Thyroid gland (tissue), 4 donors: ENCODE measurements at places on chromosomes 4 and X. TPM values are rescaled to one million over a fixed set of nuclear protein-coding genes. Genes with fewer than 3 reads are reported as not detected.

The TCEAL7 gene
- total RNA-seq, result 5.5 TPM

The ASB11 gene
- total RNA-seq, result 0.20 TPM

GRCh38 chrX:30483996-30484395 is 93.6 kb downstream of the TASL start:
- H3K36me3 ChIP-seq, result no peaks in the 10 kb centered on the region
- no peaks in the 10 kb centered on the region for H3K4me1 ChIP-seq
- no peak overlapping the region for H3K4me3 ChIP-seq
- H3K27ac ChIP-seq, result peak overlapping the region; percentile 41
- H3K27me3 ChIP-seq, result no peaks in the 10 kb centered on the region
- no peak for DNase-seq

GRCh38 chrX:49756692-49757091 is 60.9 kb upstream of the PAGE1 start:
- H3K36me3 ChIP-seq, result no peaks in the 10 kb centered on the region
- no peaks in the 10 kb centered on the region for H3K27me3 ChIP-seq

DNA sequence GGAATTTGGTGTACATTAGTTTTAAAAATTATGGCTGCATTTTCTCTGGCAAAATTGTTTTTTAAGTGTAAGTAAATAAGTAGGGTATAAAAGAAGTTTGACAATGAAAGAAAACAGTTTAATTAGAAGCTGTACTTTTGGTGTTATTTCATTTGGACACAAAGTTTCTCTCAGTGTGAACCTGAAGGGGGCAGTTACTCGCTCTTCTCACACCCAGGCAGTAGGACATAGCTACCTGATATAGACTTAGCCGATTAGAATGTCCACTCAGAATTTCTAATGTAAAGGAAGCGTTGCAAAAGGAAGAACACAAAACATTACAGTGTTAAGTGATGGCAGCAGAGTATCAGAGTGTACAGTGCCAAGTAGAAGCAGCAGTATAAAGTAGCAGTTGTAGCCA is 311.9 kb upstream of the TECRL start:
- H3K36me3 ChIP-seq, result no peaks in the 10 kb centered on the region
- no peak for DNase-seq
- no peak overlapping the region for H3K4me3 ChIP-seq
- no peaks in the 10 kb centered on the region for H3K4me1 ChIP-seq

- H3K36me3 ChIP-seq, result no peaks in the 10 kb centered on the region
- no peak overlapping the region for H3K4me3 ChIP-seq
- H3K27ac ChIP-seq, result no peak overlapping the region
- DNase-seq, result no peak
- H3K27me3 ChIP-seq, result no peaks in the 10 kb centered on the region
These were observed 250.9 kb downstream of the TENM3 start for GRCh38 chr4:182494103-182494502.

DNA sequence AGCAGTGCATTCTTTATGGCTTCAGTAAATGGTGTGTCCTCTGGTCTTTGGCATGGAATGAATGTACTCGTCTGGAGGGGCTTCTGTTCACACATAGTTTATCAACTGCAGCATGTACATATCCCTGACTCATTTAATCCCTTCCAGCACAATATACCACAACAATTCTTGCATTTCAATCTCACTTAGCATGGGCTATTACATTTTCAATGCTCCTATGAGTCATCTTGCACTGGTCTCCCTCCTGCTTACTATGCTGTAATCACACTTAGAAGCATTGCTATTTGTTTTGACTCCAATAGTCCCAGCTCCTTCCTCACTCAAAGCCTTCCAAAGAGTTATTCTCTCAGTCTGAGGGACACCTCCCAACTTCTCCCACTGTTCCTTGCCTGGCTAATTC is 180.9 kb upstream of the NUDT10 start:
- no peak for DNase-seq
- H3K27ac ChIP-seq, result no peak overlapping the region
- H3K4me1 ChIP-seq, result no peaks in the 10 kb centered on the region
- H3K4me3 ChIP-seq, result no peak overlapping the region

DNA sequence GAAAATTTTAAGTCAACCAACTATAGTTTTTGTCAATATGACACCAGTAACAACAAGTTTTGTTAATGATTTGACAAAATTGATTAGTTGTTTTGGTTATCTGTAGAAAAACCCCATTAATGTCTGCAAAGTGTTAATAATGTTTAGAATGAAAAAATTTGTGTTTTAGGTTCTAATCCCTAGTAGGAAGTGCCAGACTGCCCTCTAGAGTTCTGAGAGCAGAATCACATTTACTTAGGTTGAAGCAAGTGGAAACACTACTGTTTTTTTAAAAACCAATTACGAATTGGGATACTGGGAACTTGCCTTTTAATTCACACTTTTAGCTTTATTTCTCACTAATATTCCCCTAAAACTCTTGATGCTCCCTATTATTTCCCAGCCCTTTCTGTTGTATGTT is 101.1 kb upstream of the CYLC1 start:
- DNase-seq, result no peak
- H3K27ac ChIP-seq, result no peak overlapping the region
- no peaks in the 10 kb centered on the region for H3K27me3 ChIP-seq
- H3K4me3 ChIP-seq, result no peak overlapping the region
- no peaks in the 10 kb centered on the region for H3K36me3 ChIP-seq
- no peaks in the 10 kb centered on the region for H3K4me1 ChIP-seq

- H3K27me3 ChIP-seq, result no peaks in the 10 kb centered on the region
- no peak for DNase-seq
- no peak overlapping the region for H3K4me3 ChIP-seq
- H3K36me3 ChIP-seq, result no peaks in the 10 kb centered on the region
- no peak overlapping the region for H3K27ac ChIP-seq
These were observed 1.3 kb downstream of the RHOH start for GRCh38 chr4:40197879-40198689.

- H3K4me1 ChIP-seq, result no peaks in the 10 kb centered on the region
- no peak for DNase-seq
- H3K27me3 ChIP-seq, result no peaks in the 10 kb centered on the region
- no peak overlapping the region for H3K4me3 ChIP-seq
These were observed 10.1 kb downstream of the IDS start for GRCh38 chrX:149494844-149495565.

GRCh38 chr4:11415409-11416070 is 13.2 kb downstream of the HS3ST1 start:
- no peaks in the 10 kb centered on the region for H3K36me3 ChIP-seq
- H3K4me1 ChIP-seq, result no peaks in the 10 kb centered on the region
- no peak overlapping the region for H3K27ac ChIP-seq
- DNase-seq, result no peak

GRCh38 chr4:113223001-113223400 is 173.5 kb downstream of the ANK2 start:
- no peaks in the 10 kb centered on the region for H3K27me3 ChIP-seq
- H3K27ac ChIP-seq, result no peak overlapping the region
- H3K4me1 ChIP-seq, result no peaks in the 10 kb centered on the region
- DNase-seq, result no peak
- H3K36me3 ChIP-seq, result no peaks in the 10 kb centered on the region

DNA sequence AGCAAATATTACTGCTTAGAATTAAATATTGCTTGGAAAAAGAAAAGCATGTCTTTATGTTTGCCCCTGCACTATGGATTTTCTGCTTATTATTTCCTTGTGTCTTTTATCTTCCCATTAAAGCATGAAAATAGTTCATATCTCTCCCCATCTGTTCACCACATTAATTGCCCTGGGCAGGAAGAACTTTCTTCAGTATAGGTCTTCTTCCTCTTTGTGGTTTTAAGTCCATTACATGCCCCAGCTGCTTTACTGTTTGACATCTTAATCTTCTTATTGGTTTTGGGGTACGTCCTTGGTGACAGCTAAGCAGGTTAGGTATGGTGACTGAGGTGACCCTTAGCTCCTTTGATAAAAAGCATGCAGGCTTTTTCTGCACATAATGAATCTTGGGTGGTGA is 157.3 kb downstream of the AASDH start:
- no peaks in the 10 kb centered on the region for H3K27me3 ChIP-seq
- DNase-seq, result no peak
- H3K4me3 ChIP-seq, result no peak overlapping the region
- no peaks in the 10 kb centered on the region for H3K4me1 ChIP-seq
- H3K36me3 ChIP-seq, result no peaks in the 10 kb centered on the region
